Eye (tissue), 1 donor: ENCODE measurements at places on chromosomes 3 and 15.

DNA sequence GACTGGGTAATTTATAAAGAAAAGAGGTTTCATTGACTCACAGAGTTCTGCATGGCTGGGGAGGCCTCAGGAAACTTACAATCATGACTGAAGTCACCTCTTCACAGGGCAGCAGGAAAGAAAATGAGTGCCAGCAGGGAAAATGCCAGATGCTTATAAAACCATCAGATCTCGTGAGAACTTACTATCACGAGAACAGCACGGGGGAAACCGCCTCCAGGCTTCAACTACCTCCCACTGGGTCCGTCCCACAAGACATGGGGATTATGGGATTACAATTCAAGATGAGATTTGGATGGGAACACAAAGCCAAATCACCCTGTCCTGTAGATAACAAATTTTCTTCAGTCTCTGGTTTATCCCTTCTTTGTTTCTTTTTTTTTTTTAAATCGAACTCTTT lies 31.0 kb upstream of the AVEN start:
- DNase-seq = no peak

DNA sequence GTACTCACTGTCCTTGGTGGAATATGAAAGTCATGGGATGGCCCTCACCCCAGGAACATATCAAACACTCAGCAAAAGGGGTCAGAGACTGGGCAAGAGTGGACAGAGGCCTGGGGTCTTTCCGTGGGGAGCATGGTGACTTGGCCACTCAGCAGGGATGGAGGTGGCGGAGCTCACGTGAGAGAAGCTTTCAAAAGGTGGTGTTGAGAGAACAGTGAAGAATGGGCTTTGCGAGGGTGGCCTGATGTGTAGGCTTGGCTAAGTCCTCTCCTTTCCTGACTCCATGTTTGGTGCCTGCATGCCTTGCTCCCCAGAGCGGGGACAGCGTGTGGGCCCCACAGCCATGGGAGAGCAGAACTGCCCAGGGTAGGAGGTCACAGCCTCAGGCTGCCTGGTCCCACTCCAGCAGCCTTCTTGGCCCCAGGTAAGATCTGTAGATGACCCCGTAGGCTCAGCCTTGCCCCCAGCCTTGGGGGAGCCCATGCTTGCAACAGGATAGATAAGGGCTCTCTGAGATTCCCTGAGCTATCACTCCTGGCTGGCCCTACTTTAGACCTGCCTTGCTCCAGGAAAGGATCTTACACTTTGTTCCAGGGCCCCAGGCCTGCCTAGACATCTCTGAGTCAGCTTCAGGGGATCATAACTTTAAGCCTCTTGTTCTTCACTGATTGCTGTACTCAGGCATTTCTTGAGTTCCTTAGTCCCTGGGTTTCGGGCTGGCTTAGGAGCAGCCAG lies 17.0 kb downstream of the RPLP1 start:
- DNase-seq = no peak

DNA sequence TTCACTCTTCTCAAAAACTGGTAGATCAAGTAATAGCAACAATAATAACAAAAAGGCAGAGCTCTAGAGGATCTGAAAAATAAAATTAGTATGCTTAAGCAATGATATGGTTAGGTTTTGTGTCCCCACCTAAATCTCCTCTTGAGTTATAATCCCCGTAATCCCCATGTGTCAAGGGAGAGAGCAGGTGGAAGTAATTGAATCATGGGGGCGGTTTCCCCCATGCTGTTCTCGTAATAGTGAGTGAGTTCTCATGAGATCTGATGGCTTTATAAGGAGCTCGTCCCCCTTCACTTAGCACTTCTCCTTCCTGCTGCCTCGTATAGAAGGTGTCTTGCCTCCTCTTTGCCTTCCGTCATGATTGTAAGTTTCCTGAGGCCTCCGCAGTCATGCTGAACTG lies 60.2 kb upstream of the ABHD2 start:
- no peak for DNase-seq

GRCh38 chr3:140166861-140167599 lies 232.0 kb downstream of the CLSTN2 start:
- peak; percentile 56 for DNase-seq

DNA sequence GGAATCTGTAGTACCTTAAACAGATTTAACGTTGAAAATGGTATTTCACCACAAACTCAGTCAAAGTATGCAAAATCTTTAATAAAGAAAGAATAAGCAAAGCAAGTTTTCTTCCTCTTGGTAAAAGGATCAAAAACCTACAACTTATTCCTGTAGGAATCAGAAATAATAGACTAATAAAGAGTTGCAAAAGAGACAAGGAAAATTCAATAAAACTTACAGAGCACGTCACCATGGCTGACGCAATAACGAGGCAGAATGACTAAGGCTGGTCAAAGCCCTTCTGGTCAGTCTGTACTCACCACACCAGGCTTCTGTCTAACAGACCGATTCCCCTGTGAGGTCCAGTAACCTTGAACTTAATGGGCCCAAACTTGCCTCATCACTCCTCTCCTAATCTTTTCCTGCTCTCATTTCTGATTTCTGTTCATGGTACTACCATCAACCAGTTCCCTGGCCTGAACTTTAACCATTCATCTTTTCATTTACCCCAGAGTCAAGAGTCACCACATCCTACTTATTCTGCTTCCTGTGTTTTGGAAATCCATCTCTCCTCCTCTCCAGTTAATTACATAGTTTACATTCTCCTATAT lies 5.0 kb downstream of the MASP1 start:
- DNase-seq = no peak

- no peak for DNase-seq
Observed at GRCh38 chr15:85556618-85556895, 176.2 kb downstream of the AKAP13 start.

DNA sequence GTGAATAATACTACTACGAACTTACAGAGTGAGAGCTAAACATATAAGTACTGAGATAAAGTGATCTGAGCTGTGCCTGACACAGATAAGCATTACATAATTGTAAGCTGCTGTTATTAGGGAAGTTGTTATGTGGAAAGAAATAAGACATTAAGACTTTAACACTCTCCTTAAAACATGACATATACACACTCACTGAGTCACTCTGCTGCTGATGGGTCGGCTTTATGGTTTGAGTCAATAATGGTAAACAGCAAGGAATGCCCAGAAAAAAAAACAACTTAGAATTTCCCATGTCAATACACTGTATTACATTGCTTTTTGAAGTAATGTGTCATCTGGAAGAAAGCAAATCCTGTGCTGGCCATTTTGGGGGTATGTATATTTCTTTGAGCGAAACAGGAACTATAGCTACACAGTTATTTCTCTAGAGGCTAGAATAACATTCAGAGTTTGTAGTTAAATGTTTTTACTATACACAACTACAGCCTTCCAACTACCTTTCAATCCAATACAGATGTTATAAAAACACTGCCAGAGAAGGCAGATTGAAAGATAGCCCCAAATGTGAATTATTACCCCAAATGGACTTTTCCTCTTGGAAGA lies 22.8 kb upstream of the SPRED1 start:
- DNase-seq = peak; percentile 15

DNA sequence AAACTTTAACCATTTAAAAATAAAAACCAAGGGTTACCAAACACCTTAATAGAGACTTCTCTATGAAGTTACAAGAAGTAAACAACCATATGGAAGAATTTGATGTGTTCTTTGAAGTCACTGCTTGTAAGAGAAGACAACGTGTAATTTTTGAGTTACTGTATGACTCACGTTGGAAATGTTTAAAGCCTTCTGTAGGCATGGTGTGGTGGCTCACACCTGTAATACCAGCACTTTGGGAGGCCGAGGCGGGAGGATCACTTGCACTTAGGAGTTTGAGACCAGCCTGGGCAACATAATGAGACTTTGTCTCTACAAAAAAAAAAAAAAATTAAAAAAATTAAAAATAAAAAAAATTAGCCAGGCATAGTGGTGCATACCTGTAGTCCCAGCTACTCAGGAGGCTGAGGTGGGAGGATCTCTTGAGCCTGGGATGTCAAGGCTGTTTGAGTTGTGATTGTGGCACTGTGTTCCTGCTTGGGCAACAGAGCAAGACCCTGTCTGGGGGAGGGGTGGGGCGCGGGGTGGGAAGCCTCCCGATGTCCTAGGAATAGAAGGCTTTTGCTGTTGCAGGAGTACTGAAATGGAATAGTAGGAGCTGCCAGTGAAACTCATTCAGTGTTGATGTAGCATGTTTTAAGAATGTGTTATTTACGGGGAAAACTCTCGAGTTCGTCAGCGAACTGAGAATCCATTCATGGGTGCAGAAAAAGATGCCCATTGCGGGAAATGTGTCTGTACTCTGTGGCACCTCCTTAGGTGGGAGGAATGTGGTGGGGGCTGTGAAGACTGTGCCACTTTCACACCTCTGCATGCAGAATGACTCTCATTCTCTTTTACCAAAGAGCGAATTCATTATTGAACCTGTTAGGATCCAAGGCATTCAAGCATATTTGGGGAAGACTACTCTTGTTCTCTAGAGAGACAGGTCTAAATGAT lies 134.2 kb downstream of the FNDC3B start:
- no peak for DNase-seq

- DNase-seq = no peak
Observed at GRCh38 chr15:87326269-87326668, 930.3 kb downstream of the NTRK3 start.

- no peak for DNase-seq
Observed at GRCh38 chr3:196166741-196167140, 44.5 kb downstream of the ZDHHC19 start.
